ENCODE measurements at places on chromosomes 1 and 21.
A peak's percentile ranks its signal among the peaks of the same experiment; 100 is the strongest.

- DNase-seq: no peak
Measured at GRCh38 chr1:201570886-201571624, 32.1 kb downstream of the NAV1 start.

GRCh38 chr1:39960431-39960958 is 5.5 kb downstream of the MFSD2A start:
- DNase-seq: no peak

DNA sequence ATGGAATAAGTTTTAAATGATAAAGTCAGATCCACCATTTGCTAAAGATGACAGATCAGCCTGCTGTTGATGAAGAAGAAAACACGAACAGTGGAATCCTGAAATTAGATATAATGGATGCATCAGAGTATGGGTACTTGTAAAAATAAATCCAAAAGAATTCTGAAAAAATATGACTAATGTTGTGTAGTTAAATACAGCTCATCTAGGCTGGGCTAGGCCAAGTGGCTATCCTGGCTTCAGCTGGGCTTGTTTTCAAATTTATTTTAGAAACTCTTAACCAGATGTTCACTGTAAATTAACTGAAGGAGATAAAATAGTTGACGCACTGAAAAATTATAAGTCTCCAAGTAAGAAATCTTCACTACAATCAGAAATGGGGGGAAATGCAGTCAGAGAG is 7.4 kb upstream of the RGS2 start:
- no peak for DNase-seq

- no peak for DNase-seq
Measured at GRCh38 chr1:219277304-219278105, 103.8 kb downstream of the LYPLAL1 start.

- DNase-seq: no peak
Measured at GRCh38 chr21:46363698-46364097, 39.7 kb downstream of the PCNT start.

- DNase-seq: no peak
Measured at GRCh38 chr1:31036749-31037500, 28.6 kb downstream of the PUM1 start.

- no peak for DNase-seq
Measured at GRCh38 chr1:113303267-113303666, 87.0 kb upstream of the MAGI3 start.

- DNase-seq: no peak
Measured at GRCh38 chr1:78483903-78484302, 6.9 kb upstream of the PTGFR start.

DNA sequence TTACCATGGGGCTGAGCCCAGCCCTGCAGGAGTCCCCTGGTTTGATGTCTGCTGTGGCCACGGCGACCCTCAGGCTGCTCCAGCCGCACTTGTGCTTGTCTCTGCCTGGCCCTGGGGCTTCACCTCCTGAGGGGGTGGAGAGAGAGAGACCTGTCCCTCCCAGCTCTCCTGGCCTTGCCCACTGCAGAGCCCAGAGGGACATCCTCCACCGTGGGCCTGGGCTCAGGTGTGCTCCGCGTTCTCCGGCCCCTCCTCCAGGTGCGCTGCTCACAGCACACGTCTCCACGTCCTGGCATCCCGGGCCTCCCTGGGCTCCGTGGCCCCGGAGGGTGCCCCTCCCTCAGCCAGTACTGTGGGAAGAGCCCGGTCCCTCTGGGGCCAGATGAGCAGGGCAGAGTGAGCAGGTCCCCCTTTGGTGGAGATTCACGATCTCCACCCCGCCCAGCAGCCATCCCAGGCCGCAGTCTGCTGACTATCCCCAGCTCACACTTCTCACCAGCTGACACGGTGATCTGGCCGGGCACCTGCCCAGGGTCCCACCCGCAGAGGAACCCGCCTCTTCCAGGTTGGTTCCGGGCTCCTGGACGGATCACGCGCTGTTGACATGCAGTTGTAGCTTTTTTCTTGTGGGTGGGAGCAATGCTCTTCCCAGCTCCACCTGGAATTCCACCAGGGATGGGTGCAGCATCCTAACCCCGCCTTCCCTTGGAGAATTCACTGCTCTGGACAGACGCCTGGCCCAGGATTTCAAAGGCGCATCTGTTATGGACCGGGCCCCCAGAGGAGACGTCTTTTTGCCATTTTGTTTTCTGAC is 41.8 kb upstream of the POFUT2 start:
- no peak for DNase-seq

- no peak for DNase-seq
Measured at GRCh38 chr1:221804303-221804702, 62.4 kb upstream of the DUSP10 start.

GRCh38 chr1:22877112-22877915 is 95.4 kb downstream of the LACTBL1 start:
- no peak for DNase-seq

- no peak for DNase-seq
Measured at GRCh38 chr1:231369282-231369681, 31.2 kb downstream of the SPRTN start.

DNA sequence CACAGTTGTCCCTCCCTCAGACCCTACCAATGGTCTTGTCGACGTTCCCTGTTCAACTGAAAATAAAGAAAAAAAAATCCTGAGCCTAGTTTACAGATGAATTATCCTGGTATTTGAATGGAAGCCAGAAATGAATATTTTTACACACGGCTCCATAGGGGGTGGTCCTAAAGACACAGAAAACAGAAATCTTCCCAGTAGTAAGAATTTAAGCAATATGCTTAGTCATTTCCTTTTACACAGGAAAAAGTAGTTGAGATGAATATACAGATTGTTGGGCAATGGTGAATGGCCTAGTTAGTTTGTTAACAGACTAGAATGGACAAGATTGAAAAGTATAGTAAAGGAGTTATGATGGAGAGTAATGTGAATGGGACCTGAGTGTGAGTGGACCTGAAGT is 67.4 kb downstream of the RGS18 start:
- DNase-seq: no peak

GRCh38 chr1:230778916-230779590 is 31.9 kb downstream of the CAPN9 start:
- DNase-seq: no peak

- no peak for DNase-seq
Measured at GRCh38 chr1:92380867-92381266, 82.0 kb downstream of the RPAP2 start.

- no peak for DNase-seq
Measured at GRCh38 chr1:29319300-29320110, 83.2 kb downstream of the PTPRU start.

DNA sequence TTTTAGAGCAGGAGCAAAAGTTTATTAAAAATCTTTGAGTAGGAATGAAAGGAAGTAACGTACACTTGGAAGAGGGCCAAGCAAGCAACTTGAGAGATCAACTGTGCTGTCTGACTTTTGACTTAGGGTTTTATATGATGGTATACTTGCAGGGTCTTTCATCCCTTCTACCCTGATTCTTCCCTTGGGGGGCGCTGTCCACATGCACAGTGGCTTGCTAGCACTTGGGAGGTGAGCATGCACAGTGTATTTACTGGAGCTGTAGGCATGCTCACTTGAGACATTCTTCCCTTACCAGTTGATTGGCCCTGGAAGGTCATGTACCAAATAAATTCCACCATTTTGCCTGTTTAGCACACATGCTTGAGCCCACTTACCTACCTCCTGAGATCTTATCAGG is 1001.3 kb upstream of the ADGRL2 start:
- DNase-seq: no peak

GRCh38 chr21:44870748-44871495 is 2.6 kb downstream of the PTTG1IP start:
- DNase-seq: no peak

GRCh38 chr1:198970916-198971315 is 332.1 kb downstream of the PTPRC start:
- DNase-seq: no peak

GRCh38 chr21:18493422-18493821 is 89.8 kb upstream of the TMPRSS15 start:
- DNase-seq: peak; percentile 9

- DNase-seq: no peak
Measured at GRCh38 chr1:235643837-235644692, 5.5 kb downstream of the GNG4 start.

- peak; percentile 1 for DNase-seq
Measured at GRCh38 chr21:28099001-28099705, 893.5 kb downstream of the LTN1 start.

- no peak for DNase-seq
Measured at GRCh38 chr1:3483801-3484444, 29.5 kb downstream of the ARHGEF16 start.

- no peak for DNase-seq
Measured at GRCh38 chr21:37454869-37455503, 88.4 kb downstream of the DYRK1A start.

DNA sequence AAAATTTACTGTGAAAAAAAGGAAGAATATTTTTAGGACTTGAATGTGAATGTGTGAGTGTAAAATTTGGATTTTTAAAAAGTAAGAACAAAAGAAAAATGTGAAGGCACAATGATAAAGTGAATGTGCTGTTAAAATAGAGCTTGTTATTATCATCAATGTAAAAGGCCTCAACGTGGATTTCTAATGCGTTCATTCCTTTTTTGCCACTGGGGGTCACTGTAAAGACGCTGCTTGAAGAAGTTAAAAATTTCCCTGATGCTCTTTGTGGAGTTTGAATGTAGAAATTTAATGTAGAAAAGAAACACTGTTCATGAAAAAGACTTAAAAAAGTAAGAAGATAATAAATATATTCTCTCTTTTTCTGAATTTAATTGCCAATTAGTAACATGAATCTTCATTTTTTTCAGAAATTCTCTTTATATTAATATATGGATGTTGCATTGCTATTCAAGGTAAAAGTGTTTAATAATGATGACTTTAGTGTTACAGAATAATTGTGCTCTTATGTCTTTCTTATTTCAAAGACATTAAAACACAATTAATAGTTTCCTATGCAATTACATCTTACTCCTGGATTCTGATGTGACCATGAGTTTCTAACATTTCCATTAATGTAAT is 161.5 kb downstream of the DNM3 start:
- DNase-seq: no peak

DNA sequence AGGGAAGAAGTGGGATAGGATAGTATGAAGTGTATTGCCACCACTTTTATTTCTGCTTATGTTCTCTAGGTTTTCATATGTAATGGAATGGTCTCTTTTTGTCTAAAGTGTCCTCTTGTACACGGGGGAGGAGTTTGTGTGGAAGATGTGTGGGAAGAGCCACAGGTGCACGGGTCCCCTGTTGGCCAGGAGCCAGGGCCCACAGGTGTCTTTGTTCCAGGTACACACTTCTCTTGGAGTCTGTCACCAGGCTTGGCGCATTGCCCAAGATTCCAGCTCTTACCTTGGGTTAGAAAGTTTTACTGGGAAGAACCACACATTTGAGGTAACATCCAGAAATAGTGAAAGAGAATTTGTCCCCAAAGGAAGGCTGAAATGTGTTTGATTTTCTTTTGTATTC is 10.5 kb downstream of the TENT5C start:
- no peak for DNase-seq

- DNase-seq: peak; percentile 51
Measured at GRCh38 chr1:214451596-214451995, 99.8 kb downstream of the PTPN14 start.

DNA sequence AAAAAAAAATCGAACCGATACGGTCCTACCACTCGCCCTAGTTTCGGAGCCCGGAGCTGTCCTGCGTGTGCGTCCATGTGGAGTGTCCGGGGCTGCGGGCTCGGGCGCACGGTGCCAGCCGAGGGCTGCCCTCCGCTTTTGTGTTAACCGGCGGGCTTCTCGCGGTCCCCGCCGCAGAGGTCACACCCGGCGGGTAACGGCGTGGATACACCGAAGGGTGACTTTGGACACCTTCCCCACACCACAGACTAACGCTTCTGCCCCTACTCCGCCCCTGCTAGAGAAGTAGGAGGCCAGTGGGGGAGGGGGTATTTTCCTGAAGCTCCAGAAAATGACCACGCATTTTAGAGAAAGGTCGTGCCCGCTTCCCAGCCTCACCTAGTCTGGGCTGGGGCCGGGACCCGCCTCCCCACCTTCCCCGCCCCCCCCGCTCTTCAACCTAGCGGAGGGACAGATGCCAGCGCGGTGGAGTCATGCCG is 609 bp upstream of the ATF3 start:
- no peak for DNase-seq

DNA sequence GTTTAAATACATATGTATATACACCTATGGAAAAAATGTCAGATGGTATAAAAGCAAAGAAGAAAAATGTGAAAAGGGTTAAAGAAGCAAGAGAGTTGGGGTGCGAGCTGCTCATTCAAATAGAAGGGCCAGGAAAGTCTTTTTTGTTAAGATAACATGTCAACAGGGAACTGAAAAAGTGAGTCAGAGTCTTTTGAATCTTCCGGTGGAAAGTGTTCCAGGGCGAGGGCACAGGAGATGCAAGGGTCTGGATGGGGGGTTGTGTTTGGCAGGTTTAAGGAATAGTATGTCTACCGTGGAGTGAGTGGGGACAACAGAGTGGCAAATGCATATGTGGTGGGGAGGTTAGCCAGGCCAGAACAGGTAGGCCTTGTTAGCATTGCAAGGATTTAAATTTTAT is 22.2 kb upstream of the GNG12 start:
- DNase-seq: no peak

- DNase-seq: no peak
Measured at GRCh38 chr1:176884286-176884685, 280.2 kb downstream of the ASTN1 start.

DNA sequence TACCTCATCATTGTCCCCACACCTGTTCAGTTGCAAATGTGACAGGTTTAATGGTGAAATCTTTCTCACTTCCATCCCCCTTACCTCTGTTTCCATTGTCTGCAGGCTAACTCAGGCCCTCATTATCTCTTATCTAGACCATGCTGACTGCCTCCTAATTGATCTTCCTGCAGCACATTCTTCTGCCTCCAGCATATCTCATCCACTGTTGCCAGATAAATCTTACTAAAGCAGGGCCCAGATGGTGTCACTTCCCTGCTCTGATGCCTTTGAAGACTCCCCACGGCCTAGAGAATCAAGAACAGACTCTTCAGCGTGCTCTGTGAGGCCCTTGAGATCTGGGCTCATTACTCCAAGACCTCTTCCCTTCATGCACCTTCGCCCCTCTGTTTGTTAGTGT is 230.1 kb downstream of the DUSP10 start:
- no peak for DNase-seq

GRCh38 chr1:229280037-229280828 is 9.3 kb downstream of the RAB4A start:
- DNase-seq: no peak

DNA sequence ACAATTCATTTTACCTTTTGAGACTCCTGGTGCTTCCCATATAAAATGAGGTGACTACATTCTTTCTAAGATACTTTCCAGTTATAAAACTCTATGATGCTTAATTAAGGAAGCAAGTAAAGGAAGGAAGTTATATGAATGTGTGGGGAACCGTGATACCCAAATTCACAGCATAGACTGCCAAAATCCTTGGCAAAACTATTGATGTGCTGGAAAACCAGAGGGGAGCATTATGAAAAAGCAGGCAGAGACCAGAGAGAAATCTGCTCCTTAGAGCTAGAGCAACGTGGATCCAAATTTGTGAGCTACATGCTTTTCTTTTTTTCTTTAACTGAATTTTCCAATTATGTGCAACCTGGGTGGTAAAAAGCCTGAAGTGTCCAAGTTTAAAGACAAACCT is 201.4 kb upstream of the USP25 start:
- DNase-seq: no peak

- DNase-seq: no peak
Measured at GRCh38 chr1:87783315-87783714, 454.6 kb downstream of the LMO4 start.

- DNase-seq: peak; percentile 76
Measured at GRCh38 chr1:241413386-241413785, 56.4 kb upstream of the RGS7 start.

GRCh38 chr1:3702990-3703728 is 49.1 kb upstream of the CCDC27 start:
- DNase-seq: peak; percentile 23

- DNase-seq: no peak
Measured at GRCh38 chr1:233677690-233678354, 63.9 kb downstream of the KCNK1 start.

GRCh38 chr1:55885619-55886018 is 670.5 kb upstream of the USP24 start:
- no peak for DNase-seq

Measured in GM04503 (cell line).